B cell (primary cell): ENCODE measurements at places on chromosomes 1 and 21. TPM values are rescaled to one million over a fixed set of nuclear protein-coding genes. Genes with fewer than 3 reads are reported as not detected.
A peak's percentile ranks its signal among the peaks of the same experiment; 100 is the strongest.

Gene DDR2
- total RNA-seq, result 0.12 TPM in 2 replicates

Gene HCRTR1
- 0.22 TPM in 2 replicates for total RNA-seq

Gene CCT3
- 106 and 109 TPM in 2 replicates for total RNA-seq

Gene PLA2G2D
- 1.7 and 2.3 TPM in 2 replicates for total RNA-seq

- DNase-seq, result no peak
- H3K4me3 ChIP-seq, result no peak overlapping the region
- H3K36me3 ChIP-seq, result peaks cover 5% of the 10 kb centered on the region
- no peaks in the 10 kb centered on the region for H3K4me1 ChIP-seq
These were observed 32.7 kb downstream of the LYPLAL1 start for GRCh38 chr1:219206350-219206749.

GRCh38 chr1:17155257-17155920 is 36.1 kb upstream of the PADI2 start:
- DNase-seq, result no peak
- H3K36me3 ChIP-seq, result no peaks in the 10 kb centered on the region
- H3K27ac ChIP-seq, result no peak overlapping the region
- no peaks in the 10 kb centered on the region for H3K27me3 ChIP-seq

DNA sequence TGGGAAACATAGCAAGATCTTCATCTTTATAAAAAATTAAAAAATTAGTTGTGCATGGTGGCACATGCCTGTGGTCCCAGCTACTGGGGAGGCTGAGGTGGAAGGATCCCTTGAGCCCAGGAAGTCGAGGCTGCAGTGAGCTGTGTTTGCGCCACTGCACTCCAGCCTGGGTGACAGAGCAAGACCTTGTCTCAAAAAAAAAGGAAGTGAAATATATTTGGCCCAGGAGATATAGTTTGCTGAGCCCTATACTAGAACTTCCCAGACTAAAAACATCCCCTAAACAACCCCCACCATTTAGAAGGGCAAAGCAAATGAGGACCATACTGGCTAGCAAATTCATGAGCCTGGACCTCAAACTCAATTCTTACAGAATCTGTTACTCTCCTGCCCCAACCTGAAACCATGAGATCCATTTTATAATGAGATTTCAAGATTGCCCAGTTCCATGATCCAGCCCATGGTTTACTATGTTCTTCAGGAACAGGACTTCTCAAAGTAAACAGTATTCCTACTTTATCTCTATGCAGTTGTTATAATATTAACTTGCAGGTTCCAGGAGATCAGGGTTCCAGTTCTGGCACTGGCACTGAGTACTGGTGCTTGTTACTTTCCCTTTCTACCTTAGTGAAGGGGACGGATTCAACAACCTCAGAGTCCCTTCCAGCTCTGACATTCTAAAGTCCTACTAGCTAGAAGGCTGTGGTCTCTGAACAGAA is 48.9 kb upstream of the TADA1 start:
- peak; percentile 66 for DNase-seq
- H3K36me3 ChIP-seq, result no peaks in the 10 kb centered on the region
- H3K27me3 ChIP-seq, result peaks cover 17% of the 10 kb centered on the region
- peak overlapping the region; percentile 16 for H3K4me3 ChIP-seq
- peaks cover 43% of the 10 kb centered on the region for H3K4me1 ChIP-seq
- H3K27ac ChIP-seq, result peak overlapping the region; percentile 4

- H3K36me3 ChIP-seq, result no peaks in the 10 kb centered on the region
- no peak for DNase-seq
- H3K27ac ChIP-seq, result no peak overlapping the region
These were observed 11.5 kb downstream of the MCOLN2 start for GRCh38 chr1:84985365-84985764.

DNA sequence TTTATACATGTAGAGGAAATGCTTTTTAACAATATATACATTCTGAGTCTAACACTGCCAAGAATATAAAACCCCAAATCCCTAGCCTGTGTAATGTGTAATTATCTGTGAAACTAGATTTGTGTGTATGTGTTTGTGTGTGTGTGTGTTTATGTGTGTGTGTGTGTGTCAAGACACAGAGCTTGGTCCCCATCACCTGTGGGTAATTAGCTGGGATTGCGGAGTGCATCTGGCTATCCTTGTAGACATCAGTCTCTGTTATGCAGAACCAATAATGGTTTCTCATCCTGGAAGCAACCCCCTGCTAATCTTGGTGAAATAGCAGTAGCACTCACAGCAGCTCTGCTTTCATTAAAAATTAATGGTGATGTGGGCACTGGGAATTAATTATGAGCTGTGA is 26.3 kb upstream of the ST6GALNAC3 start:
- H3K27ac ChIP-seq, result no peak overlapping the region
- DNase-seq, result no peak
- H3K27me3 ChIP-seq, result peaks cover 4% of the 10 kb centered on the region
- H3K4me1 ChIP-seq, result no peaks in the 10 kb centered on the region

DNA sequence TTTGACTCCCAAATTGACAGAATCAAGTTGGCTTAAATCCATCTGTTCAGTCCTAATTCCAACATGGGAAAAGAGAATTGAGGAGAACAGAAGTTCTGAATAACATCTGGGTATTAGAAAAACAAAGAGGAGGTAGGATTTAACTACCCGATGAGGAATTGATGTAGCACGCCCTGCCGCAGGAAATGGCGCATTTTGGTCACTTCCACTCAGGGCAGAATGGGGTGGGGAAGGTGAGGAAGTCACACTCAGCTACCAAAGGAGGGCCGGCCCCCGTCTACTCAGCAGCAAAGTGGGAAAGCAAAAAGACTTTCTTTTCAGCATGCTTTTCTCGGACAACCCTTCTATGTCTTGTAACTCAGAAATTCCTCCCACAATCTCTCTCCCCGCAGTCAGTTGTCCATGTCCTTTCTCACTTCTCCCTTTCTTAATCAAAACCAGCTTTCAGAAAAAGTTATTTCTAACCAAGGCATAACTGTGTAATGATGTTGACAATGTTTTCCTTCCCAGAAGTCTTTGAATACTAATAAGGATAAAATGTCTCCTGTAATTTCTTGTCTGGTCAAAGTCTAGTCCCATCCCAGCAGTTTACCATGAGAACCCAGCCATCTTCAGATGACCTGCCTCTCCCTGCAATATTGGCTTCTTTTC is 60.5 kb upstream of the SIPA1L2 start:
- no peaks in the 10 kb centered on the region for H3K4me1 ChIP-seq
- no peak for DNase-seq
- no peak overlapping the region for H3K4me3 ChIP-seq
- no peaks in the 10 kb centered on the region for H3K36me3 ChIP-seq

DNA sequence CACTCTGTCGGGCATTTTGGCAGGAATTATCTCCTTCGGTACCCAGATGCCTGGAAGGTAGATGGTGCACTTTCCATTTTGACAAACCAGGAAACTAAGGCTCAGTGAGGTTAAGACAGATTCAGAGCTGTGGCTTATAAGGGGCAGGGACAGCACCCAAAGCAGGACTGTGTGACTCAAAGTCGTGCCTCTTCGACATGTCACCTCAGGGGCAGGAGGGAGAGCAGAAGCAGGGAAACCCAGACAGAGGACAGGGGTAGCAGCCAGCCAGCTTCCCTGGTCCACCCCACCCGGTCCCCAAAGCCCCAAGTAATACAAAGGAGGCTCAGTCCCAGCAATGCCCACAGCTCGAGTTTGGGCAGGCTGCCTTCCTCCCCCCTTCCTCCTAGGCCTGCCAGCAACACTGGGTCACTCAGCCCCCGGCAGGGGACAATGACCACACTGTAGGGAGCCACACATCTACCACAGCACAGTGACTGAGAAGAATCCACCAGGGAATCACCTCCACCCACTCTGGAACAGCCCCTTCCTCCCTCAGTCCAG is 2.5 kb downstream of the RHOC start:
- no peaks in the 10 kb centered on the region for H3K36me3 ChIP-seq
- DNase-seq, result peak; percentile 17
- no peaks in the 10 kb centered on the region for H3K27me3 ChIP-seq
- no peak overlapping the region for H3K27ac ChIP-seq
- no peak overlapping the region for H3K4me3 ChIP-seq
- H3K4me1 ChIP-seq, result peaks cover 72% of the 10 kb centered on the region

GRCh38 chr1:54965624-54966340 is 14.6 kb upstream of the TMEM61 start:
- no peak overlapping the region for H3K4me3 ChIP-seq
- peak; percentile 44 for DNase-seq
- H3K4me1 ChIP-seq, result peaks cover 14% of the 10 kb centered on the region
- no peaks in the 10 kb centered on the region for H3K36me3 ChIP-seq
- no peak overlapping the region for H3K27ac ChIP-seq

- no peaks in the 10 kb centered on the region for H3K4me1 ChIP-seq
- H3K36me3 ChIP-seq, result peaks cover 11% of the 10 kb centered on the region
These were observed 27.0 kb upstream of the TRAPPC10 start for GRCh38 chr21:43984905-43985689.

DNA sequence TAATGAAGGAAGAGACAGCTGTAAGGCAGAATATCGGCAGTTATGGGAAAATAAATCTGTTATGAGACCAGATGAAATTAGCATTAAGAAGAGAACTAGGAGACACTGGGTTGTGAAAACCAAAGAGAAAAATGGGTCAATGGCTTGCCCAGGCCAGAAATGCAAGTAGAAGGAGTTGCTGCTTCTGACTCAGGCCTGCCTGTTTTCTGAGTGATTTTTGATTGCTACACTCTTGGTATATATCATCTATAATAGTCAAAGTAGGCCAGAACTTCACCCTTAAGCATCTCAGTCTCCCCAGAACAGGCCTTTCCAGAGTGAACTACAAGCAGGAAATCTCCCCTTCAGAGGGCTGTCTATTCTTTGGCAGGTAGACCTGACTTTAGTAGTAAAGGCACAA is 107.0 kb downstream of the NRIP1 start:
- no peaks in the 10 kb centered on the region for H3K27me3 ChIP-seq
- no peaks in the 10 kb centered on the region for H3K36me3 ChIP-seq
- DNase-seq, result no peak
- no peak overlapping the region for H3K4me3 ChIP-seq

DNA sequence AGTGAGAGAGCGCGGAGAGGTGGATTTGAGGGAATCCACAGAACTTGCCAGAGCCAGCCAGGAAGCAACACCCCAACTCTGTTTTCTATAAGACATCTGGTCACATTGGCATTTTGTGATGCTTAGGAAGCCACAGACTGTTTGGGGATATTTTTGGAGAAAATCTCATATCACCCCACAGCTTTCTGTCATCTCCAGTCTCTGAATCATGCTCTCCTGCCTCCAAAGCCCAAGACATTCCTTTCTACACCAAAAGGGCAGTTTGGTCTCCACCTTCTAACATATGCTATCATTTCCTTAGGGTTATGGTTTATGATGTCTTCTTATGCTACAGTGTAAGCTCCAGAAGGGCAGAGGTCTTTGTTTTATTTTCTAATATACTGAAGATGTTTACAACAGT is 14.4 kb upstream of the BCL10 start:
- peak overlapping the region; percentile 77 for H3K27ac ChIP-seq
- no peaks in the 10 kb centered on the region for H3K27me3 ChIP-seq
- H3K4me3 ChIP-seq, result no peak overlapping the region
- H3K4me1 ChIP-seq, result peaks cover 25% of the 10 kb centered on the region

GRCh38 chr1:166882893-166883292 is 6.8 kb upstream of the TADA1 start:
- H3K27ac ChIP-seq, result no peak overlapping the region
- no peak for DNase-seq
- H3K4me3 ChIP-seq, result no peak overlapping the region
